Amygdala (tissue), 56 donors: ENCODE measurements at places on chromosomes 6 and 20.
A peak's percentile ranks its signal among the peaks of the same experiment; 100 is the strongest.

GRCh38 chr6:14146506-14147096 lies 29.0 kb downstream of the CD83 start:
- no peak for DNase-seq

GRCh38 chr6:152828431-152828830 lies 77.8 kb downstream of the VIP start:
- DNase-seq = no peak

DNA sequence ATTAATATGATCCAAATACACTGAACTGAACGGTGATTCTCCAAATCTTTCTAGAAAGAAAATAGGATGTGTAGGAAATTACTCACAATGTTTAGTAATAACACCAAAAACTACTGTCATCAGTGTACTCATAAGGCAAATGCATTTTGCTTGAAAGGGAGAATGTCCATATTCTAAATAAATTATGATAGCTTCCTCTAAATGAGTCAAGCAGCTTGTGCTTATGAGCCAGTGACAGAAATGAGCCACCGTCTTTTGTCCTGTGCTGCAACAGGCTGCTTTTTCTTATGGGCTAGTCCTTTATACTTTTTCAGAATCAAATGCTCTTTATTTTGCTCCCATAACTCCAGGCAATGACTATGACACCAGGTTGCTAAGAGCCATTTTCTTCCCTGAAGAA lies 4.5 kb upstream of the ZNF451 start:
- DNase-seq = no peak

GRCh38 chr6:136323431-136324112 lies 33.9 kb upstream of the BCLAF1 start:
- DNase-seq = no peak

DNA sequence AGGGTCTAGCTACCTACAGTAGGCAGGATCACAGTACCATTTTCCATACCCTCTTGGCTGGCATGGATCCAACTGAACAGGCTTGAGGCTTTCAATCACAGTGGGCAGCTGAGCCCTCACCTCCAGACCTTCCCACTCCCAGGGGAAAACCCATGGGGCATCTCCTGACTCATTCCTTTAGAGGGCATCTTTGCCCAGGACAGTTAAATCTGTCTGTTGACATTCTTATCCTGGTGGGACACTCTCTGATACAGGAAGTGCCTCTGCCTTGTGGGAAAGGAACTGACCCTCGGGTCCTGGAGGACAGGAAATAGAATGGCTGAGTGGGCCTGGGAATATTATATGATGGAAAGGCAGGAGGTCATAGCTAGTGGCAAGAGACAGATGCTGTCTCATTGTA lies 10.2 kb upstream of the EPB41L1 start:
- DNase-seq = no peak

DNA sequence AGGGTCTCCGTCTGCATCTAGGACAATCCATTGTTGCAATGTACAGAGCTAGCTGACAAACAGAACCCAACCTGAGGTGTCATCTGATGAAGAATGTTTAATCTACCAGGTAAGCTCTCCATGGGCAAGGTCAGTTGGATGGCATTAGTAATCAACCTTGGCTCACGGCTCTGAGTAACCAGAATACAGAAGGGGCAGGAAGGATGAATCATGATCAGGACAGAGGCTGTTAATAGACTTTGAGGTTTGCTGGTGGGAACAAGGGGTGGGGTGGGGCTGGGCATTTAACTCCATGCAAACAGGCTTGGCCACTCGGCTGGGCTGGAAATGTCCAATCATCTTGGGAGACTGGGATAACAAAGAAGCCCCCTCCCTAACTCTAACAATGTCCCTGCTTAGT lies 77.1 kb upstream of the MRPS10 start:
- DNase-seq = no peak

DNA sequence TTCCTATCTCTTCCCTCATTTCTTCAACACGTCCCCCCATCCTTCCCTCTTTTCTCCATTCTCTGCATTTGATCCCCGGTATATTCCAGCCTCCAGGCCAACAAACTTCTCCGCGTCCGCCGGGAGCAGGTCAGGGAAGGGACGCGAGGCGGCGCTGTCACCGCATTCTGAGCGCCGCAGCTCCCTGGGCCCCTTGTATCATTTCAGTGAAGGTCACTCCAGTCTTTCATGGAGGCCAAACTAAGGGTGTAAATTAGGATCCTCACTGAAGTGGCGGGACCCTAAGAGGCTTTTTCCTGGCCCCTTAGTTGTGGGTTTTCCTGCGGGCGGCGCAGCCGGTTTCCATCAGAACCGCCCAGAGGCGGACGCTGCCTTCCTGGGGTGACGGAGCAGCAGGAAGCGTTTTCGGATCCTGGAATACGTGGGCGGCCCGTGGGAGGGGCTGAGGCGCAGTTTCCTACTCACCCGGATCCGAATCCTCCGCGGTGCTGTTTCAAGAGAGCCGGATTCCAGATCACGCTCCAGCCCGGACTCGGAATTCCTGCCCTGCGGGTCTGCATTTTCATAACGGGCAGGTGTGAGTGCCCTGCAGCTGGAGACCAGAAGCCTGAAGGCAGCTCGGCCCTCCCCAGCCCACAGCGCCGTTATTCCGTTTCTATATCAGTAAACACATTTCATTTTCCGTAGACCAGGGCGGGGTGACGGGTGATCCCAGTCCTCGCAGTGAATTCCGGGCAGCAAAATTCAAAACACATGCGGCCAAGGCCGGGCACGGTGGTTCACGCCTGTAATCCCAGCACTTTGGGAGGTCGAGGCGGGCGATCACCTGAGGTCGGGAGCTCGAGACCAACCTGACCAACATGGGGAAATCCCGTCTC lies 3.6 kb upstream of the MICA start:
- peak; percentile 40 for DNase-seq

GRCh38 chr6:167441715-167442206 lies 116.9 kb downstream of the TTLL2 start:
- no peak for DNase-seq

DNA sequence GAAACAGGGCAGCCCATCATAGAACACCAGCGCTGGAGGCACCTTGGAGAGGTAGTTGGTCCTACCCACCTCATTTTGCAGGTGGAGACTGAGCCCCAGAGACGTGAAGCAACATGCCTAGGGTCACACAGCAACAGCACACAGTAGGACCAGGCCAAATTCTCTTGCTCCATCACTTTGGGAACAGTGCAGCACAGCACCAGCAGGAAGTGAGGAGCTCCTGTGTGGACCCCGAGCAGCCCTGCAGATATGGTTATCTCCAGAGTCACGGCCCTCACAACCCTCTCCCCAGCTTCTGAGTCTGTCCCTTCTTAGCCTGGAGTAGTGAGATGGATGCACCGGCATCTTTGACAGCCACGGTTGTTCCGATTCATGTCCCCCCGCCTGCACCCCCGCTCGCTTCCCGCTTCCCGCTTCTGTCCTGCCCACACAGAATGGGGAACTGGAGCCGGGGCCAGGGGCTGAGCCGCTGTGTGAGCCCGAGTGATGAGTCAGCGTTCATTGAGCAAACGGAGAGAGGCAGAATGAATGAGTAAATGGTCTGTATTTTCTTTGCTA lies 72.6 kb upstream of the DUSP22 start:
- DNase-seq = no peak

DNA sequence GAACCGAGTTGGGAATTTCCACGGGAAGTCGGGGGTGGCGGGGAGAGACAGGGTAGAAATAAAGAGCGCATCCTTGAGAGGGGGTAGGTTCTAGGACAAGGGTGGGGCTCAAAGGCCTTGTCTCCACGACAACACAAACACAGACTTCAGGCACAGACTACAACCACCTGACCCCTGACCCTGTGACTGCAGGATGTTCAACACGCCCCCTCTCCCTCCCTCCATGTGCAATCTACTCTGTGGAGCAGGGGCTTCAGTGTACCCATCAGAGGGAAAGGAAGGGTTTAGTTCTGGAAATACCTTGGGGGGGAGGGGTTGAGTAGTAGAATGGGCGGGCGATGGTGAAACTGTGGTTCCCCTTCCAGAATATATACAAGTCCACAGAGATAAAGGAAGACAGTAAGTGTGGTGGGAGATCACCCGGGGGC lies 651 bp upstream of the TAPBP start:
- peak; percentile 29 for DNase-seq

DNA sequence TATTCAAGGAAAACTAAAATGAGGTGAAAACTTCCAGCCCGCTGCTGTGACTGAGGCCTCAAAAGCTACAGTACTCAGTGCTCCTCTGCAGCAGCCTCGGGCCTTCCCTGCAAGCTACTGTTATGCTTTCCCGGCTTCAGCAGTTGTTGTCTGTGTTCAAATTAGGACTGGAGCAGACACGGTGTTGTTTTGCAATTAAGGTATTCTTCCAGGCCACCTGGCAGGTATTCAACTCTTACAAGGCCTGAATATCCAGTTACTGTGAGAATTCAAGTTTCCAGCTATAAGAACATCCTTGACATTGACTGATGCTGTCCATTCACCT lies 10.7 kb downstream of the TXNDC5 start:
- no peak for DNase-seq

DNA sequence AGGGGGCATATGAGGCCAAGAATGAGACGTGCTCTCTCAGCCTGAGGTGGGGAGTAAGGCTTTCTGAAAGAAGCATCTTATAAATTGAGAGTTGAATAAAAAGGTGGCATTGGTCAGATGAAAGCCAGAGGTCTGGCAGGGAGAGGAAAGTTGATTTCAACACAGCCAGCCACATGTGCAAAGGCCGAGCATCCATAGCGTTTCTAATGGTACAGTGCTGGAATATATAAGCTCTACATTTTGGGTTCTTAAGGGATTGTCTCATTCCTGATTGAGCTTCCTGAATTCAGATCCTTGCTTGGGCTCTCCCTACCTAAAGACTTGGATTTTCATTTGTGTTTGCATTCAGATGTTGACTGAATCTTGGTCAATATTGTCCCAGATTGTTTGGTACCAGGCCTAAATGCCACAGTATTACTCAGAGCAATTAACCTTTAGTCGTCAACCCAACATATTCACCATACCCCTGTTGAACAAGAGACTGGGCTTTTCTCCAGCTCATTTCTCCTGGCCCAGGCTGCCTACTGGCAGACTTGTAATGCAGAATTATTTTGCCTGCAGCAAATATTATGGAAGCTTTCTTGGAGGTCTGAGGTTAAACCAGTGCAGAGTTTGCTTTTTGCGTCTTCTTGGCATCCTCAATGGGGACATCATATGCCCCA lies 14.5 kb upstream of the BCAS1 start:
- DNase-seq = no peak

GRCh38 chr6:125009578-125009977 lies 47.3 kb downstream of the RNF217 start:
- no peak for DNase-seq

DNA sequence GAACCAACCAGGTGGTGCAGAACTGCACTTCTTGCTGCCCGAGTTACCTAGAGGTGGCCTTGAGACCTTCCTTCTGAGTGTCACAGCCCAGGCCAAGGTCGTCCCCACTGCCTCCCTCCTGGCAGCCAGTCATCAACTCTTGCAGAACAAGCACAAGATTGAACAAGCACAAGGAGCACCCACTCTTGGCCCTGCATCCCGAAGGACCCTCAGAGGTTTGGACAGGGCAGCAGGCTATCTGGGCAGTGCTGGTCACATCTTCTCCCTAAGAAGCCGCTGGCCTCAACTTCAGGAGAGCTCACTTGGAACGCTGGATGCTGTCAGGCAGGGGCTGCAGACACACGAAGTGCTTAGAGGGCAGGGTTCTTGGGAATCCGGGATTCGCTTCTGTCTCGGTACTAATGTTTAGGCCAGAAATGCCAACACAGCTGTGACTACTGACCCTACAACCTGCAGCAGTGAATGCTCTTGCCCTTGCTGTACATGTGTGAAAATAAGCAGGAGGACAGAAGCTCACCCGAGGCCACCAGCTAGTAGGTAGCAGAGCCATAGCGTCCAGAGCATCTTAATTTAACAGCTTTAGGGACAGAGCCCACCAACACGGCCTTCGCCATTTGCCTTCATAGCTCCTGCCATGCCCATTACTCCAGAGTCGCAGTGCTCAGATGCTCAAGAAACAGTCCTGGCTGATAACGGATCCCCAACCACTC lies 4.0 kb upstream of the ACSS1 start:
- DNase-seq = no peak

GRCh38 chr6:129329678-129330077 lies 380.3 kb downstream of the ARHGAP18 start:
- no peak for DNase-seq

DNA sequence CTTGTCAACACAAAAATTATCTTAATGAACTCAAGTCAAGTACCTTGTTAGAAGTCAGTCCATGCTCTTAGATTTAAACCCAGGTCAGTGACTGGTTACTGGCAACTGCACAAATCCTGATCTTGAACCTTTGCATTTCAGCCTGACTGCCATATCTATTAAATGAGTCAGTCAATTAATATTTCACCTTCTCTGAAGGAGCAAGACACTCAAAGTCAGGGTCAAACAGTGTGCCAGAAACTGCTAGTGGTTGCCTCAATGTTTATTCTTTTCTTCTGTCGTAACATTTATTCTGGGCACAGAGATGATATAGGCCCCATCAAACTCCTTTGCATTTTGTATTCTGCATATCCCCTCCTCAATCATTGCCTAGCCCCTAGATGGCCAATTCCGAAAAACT lies 193.9 kb upstream of the MOCS1 start:
- no peak for DNase-seq

DNA sequence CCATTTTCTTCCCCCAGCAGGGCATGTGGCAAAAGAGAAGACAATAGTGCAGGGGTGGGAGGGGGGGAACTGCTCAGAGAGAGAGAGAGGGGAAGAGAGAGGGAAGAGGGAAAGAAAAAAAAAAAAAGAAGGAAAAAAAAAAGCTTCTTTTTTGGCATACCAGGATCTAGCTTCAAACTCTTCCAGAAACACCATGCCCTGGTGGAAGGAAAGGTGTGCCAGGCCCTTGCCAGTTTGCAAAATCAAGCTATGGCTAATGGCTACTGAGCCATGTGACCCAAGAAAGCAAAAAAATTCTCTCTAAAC lies 326 bp downstream of the ZMYND8 start:
- DNase-seq = no peak

GRCh38 chr6:10363911-10364310 lies 51.0 kb downstream of the TFAP2A start:
- no peak for DNase-seq

- DNase-seq = no peak
Observed at GRCh38 chr20:61371501-61372136, 119.6 kb downstream of the CDH4 start.

- no peak for DNase-seq
Observed at GRCh38 chr6:38138374-38138773, 318.8 kb downstream of the ZFAND3 start.

GRCh38 chr20:49544535-49544934 lies 23.4 kb downstream of the PTGIS start:
- DNase-seq = no peak

GRCh38 chr20:3543901-3544507 lies 73.2 kb downstream of the ATRN start:
- DNase-seq = no peak
